ENCODE measurements at places on chromosomes 4 and X.

DNA sequence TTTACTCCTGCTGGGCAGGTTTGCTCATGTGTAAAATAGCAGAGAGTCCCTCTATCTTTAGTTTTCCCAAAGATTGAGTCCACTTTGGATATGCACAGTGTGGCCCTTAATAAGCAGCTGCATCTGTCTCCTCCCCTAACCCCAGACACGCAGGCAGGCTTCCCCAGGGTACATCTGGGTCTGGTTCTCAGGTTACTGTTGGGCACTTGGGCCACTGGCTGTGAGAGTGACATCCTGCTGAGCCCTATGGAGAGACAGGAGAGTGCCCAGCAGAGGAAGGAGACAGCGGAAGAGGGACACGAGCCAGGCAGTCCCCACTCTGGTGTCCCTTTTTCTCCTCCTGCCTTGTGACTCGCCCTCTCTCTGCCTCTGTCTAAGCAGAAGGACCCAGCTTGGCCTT, 16.0 kb downstream of the XK start:
- peak; percentile 34 for DNase-seq

GRCh38 chrX:97117572-97117971, 233.9 kb downstream of the RPA4 start:
- no peak for DNase-seq

- peak; percentile 73 for DNase-seq
Observed at GRCh38 chr4:133151691-133152329, 2.7 kb downstream of the PCDH10 start.

- no peak for DNase-seq
Observed at GRCh38 chr4:80090090-80090489, 17.1 kb upstream of the ANTXR2 start.

DNA sequence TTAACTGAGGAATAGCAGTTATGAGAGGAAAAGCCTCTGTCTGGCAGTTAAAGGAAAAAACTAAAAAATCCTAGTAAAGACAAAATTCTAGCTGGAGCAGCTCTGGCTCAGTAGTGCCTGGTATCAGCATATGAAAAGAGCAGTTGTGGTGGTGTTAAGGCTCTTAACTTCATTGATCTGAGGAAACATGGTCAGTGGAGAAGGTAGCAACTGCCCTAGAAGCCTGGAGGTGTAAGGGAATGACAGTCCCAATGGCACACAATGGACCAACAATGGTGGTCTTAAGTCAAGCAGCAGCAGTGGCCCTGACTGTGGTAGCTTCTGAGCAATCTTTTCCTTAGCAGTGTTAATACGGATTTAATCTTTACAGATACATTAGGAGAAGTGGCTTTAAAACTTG, 189.6 kb upstream of the POF1B start:
- no peak for DNase-seq

DNA sequence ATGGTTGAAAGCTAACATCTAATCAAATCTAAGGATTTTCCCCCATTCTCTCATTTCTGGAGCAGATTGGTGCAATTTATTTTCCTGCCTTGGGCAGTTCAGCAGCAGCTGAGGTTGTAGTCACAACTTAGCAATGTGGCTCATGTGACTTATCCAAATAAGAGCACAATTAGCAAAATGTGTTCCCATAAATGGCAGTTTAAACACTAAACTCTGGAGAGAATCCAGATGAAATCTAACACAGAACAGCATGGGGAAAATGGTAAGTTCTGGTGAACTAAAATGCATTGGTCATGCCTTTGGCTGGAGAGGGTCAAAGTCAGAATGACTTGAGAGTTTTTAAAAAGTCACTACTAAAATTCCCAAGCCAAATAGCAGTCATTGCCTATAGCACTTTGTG, 422.6 kb upstream of the DIPK2B start:
- no peak for DNase-seq

DNA sequence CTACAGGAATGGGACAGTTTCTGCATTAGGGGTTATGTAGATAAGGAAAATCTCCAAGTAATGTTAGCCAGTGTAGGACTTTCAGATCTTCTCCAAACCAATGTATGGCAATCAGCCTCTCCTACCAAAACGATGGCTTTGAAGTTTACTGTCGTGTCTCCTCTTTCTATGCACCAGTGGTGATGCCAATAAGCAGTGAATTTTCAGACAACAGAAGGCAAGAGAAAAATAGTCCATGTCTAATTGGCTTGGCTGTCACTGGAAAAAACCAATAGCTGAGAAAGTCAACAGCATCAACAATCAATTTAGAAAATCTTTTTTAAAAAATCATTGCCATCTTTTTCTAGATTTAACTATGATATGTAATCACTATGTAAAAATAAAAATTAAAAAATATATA, 35.0 kb downstream of the LIMCH1 start:
- DNase-seq, result no peak

- no peak for DNase-seq
Observed at GRCh38 chrX:130625386-130625785, 223.6 kb downstream of the RBMX2 start.

DNA sequence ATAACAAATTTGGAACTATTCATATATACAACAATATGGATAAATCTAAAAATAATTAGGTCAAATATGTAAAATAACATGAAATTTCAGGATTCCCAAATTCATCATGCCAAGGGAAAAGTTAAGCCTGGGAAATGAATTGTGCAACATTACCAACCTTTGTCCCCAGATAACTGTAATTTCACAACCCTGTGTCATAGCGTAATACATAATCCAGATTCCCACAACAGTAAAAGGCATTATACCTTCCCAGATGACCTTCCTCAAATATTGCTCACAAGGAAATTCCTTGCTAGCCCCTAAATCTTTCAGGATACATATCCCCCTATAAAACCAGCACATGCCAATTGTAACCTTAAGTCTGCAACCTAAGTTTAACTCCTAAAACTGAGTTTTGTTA, 32.9 kb upstream of the RAB40A start:
- no peak for DNase-seq

GRCh38 chr4:76897536-76898384, at the start of gene SOWAHB:
Gene SOWAHB, minus strand, starts transcription at chr4:76898144. Its CDS starts 295 bp downstream, at chr4:76897849.
- peak; percentile 86 for DNase-seq

DNA sequence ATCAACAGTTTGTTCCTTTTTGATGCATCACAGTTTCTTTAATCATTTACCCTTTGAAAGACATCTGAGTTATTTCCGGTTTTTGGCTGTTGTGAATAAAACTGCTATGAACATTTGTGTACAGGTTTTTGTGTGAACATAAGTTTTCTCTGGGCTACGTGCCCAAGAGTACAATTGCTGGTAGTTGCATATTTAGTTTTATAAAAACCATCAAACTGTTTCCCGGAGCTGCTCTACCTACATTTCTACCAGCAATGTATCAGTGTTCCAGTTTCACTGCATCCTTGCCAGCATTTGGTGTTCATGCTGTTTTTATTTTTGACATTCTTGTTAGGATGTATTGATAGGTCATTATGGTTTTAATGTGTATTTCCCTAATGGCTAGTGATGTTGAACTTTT, 17.3 kb downstream of the KDM6A start:
- DNase-seq, result no peak

- no peak for DNase-seq
Observed at GRCh38 chr4:113828702-113829101, 67.2 kb upstream of the CAMK2D start.

- peak; percentile 50 for DNase-seq
Observed at GRCh38 chr4:102825261-102826091, 1.9 kb downstream of the UBE2D3 start.

GRCh38 chr4:17773135-17773698, 8.2 kb downstream of the FAM184B start:
- DNase-seq, result no peak

- DNase-seq, result no peak
Observed at GRCh38 chr4:87390551-87390890, 467 bp downstream of the HSD17B11 start.

DNA sequence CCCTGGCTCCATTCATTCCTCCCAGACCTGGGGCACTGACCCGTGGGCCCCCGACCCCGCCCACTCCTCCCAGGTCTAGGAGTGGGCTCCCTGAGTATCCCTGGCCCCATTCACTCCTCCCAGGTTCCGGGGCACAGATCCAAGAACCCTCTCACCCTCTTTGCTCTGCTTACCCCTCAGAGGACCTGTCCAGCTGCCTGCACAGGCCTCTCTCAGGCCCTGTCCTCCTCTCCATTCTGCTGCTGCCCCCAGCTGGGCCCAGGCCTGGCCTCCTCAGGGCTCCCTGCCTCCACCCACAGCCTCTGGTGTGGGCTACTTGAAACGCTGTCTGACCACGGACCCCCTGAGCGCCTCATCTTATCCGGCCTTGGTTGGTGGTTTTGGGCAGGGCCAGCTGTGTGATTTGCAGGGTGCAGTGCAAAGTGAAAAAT, 217.7 kb upstream of the PSAPL1 start:
- no peak for DNase-seq

- no peak for DNase-seq
Observed at GRCh38 chrX:148457279-148457678, 43.1 kb upstream of the AFF2 start.

DNA sequence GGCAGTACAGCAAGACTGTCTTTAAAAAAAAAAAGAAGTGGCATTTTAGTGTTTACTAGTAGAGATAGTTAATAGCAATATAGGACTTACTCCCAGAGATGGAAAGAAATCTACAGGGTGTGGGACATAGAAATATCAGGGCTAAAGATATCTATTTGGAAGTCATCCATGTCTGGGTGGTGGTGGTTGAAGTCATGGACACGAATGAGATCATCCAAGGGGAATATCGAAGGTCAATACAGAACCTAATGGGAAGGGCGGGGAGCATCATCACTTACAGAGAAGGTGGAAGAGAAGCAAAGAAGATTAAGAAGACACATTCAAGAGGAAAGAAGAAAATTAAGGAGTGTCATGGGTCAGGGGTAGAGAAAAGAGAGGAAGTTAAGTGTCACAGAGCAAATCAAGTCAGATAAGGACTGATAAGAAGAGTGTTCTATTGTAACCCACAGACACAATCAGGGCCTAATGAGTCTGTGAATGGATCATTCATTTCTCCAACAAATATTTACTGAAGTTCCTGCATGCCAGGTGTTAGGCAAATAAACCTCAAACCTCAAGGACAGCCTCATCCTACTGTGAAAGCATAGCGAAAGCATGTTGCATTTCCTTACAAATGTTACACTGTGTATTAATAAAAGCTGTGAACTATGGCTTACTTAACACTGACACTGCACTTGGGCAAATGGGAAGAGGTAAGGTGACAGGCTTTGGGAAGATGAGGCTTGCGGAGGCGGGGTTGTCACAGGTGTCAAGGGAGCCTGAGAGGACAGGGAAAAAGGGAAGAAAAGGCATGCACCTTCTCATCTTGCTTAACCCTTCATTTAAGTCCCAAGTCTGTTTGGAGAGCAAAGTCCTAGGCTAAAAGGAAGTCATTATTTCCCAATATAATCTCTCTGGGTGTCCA, 65.3 kb downstream of the ELOVL6 start:
- no peak for DNase-seq

- no peak for DNase-seq
Observed at GRCh38 chr4:128854433-128854832, 44.9 kb downstream of the JADE1 start.

DNA sequence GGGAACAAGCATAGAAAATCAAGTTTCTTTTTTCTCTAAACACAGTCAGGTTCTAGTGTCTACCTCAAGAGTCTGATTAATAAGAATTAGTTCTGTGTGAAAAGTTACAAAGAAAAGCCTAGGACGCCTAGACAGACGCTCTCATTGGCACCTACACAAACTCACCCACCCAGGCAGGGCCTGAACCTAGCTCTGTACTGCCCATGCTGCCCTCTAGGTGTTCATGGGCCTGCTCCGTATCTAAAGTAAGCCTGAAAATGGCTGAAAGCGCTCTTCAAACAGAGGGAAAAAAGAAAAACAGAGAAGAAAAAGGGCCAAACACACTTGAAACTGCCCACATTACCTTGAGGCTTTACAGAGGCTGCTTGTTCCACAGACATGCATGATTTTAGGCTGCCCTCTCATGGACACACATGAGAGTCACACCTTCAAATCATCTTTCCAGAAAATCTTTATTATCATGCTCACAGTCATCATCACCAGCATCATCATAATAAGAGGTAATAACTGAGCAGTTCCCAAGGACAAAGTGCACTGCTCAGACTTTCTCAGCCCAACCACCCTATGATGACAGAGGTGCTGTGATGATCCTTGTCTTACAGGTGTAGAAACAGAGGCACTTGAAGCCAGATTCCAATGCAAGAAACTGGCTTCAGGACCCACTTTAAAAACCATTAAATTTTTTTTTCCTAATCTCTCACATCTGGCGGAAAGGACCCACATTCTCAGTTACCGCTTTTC, 49.6 kb downstream of the MAP7D2 start:
- DNase-seq, result no peak

Measured in H9 (cell line).